ENCODE measurements at places on chromosomes 6 and 20.

- DNase-seq = no peak
These were observed 536.8 kb downstream of the EYS start for GRCh38 chr6:65170273-65170672.

DNA sequence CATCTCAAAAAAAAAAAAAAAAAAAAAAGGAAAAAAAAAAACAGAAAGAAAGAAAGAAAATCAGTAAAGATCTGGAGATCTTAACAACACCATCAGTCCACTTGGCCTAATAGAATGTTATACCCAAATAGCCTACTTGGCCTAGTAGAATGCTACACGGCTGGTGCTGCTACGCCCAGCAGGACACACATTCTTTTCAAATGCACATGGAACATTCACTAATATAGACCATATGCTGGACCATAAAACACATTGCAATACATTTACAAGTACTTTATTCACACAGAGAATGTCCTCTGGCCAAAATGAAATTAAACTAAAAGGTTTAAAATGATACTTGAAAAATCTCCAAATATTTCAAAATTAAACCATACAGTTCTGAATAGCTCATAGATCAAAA is 80.0 kb upstream of the TNFAIP3 start:
- no peak for DNase-seq

DNA sequence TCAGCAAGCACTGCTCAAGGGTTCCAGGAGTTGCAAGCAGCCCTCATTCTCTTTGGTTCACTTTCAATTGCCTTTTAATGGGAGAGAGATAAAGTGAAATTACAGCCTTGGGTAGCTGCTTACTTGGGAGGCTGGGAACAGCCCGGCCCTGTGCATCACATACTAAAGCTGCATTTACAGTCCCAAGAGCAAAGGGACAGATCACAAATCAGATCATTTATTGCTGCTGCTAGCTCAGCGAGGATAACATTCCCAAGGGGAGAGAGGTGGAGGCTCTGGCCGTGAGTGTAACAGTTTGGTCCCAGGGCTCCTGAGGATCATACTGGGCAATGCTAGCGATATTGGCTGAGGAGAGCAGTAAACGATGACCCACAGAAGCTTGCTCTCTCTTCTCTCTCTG is 133.1 kb downstream of the CDH26 start:
- DNase-seq = no peak

GRCh38 chr6:150302520-150303176 is 66.2 kb upstream of the IYD start:
- no peak for DNase-seq

GRCh38 chr6:170063851-170064602 is 226.9 kb downstream of the DLL1 start:
- DNase-seq = no peak

GRCh38 chr6:5294392-5295211 is 33.3 kb downstream of the FARS2 start:
- DNase-seq = no peak

GRCh38 chr6:144349690-144350527 is 64.8 kb downstream of the UTRN start:
- no peak for DNase-seq

- DNase-seq = no peak
These were observed 906 bp downstream of the ANKRD60 start for GRCh38 chr20:58227391-58228102.

Data from trophoblast cell (in vitro differentiated cells and primary cell).